Cerebellum (tissue), 4 donors: ENCODE measurements at places on chromosomes 13 and 19. TPM values are rescaled to one million over a fixed set of nuclear protein-coding genes. Genes with fewer than 3 reads are reported as not detected.

- DNase-seq, result no peak
Observed at GRCh38 chr19:245457-245856, 45.7 kb downstream of the PLPP2 start.

The ZNF382 gene
- 87.1 TPM for total RNA-seq

The GARIN5A gene
- total RNA-seq, result 2.4 TPM

DNA sequence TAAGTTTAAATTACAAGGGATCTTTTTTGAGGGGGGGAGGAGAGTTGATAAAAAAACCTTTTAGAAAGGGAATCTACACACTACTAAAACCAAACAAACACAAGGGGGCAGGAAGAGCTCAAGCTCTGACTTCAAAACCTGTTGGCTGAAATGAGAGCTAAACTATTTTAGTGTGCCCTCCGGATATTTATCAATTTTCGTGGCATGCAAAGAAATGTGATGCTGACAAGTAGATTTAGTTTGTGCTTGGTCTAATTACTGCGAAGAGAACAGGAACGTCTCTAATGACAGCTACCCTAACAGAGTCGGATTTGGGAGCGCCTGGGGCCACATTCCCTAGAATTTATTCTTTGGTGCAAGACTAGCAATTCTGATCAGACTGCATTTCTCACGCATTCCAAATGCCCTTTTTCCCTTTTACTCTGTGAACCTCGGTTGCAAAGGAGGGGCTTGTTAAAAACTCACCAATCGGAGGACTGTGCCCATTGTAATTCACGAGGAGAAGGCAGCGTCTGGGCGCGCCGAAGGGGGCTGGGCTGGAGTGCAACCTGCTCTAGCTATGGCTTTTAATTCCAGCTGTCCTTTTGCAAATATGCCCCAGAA lies 802 bp upstream of the FREM2 start:
- peak; percentile 20 for DNase-seq

DNA sequence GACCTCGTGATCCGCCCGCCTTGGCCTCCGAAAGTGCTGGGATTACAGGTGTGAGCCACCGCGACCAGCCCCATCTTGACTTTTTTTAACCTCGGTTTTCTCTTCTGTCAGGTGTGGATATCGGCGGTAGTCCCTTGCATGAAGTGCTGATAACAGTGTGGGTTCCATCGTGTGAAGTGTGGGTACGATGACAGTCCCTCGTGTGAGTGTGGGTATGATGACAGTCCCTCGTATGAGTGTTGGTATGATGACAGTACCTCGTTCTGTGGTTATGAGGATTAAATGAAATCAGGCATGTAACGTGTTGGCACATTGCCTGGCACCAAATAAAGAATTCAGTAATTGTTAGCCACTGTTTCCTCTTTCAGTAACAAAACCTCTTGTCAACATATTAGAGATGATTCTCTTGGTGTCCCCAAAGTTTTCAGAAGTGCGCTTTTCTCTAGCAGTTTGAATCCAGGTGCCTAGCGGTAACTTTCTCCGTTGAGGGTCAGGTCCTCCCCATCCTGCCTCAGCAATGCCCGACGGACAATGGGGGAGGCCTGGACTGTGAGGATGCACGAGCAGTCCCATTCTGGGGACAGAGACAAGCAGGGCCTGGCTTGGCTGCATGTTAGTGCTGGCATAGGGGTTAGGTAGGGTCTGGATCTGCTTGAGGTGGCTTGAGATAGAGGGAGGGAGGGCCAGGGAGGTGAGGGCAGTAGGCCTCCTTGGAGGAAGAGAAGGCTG lies 15.3 kb downstream of the GATAD2A start:
- DNase-seq, result no peak

DNA sequence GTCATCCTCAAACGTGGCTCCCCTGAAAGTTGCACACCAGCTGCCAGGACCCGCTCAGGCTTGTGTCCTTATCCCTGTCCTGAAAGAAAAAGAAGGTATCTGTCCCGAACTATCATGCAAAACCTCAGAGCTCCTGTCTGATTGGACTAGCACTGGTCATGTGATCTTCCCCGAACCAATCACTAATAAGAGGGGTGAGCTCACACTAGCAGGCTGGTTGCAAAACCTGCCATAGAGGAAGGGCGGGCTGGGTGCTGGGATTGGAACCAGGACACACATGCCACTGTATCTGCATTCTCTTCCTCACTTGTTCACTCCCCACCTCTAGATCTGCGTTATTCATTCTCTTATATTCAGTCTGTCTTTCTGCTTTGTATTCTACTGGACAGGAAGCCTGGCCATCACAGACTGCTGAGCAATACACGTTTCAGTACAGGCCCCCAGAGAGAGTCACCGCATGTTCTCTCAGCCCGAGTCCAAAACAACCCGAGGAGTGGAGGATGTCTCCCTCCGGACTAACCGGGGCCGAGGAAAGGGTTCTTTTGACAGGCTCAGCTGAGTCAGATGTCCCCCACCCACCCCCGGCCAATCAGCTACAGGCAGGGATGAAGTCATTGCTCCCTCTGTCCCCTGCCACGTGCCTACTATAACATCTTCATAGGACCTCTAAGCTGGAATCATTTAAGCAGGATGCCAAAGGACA lies 97.7 kb downstream of the SIPA1L3 start:
- peak; percentile 96 for DNase-seq

DNA sequence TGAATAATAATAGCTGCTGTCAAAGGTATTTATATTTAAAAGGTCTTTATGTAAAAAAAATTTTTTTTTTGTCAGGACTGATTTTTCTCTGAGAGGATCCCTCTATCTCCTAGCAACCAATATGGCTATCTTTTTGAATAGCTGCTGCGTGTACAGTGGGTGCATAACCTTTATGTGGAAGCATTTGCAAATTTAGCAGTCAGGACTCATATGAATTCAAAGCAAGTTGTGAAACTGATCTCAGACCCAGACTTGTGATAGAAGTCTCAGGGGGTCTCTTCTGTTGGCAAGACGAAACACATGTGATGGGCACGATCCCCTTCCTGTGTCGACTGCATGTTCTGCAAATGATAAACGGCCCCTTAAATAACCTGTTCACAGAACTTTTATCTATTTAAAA lies 114.1 kb upstream of the ARGLU1 start:
- no peak for DNase-seq

DNA sequence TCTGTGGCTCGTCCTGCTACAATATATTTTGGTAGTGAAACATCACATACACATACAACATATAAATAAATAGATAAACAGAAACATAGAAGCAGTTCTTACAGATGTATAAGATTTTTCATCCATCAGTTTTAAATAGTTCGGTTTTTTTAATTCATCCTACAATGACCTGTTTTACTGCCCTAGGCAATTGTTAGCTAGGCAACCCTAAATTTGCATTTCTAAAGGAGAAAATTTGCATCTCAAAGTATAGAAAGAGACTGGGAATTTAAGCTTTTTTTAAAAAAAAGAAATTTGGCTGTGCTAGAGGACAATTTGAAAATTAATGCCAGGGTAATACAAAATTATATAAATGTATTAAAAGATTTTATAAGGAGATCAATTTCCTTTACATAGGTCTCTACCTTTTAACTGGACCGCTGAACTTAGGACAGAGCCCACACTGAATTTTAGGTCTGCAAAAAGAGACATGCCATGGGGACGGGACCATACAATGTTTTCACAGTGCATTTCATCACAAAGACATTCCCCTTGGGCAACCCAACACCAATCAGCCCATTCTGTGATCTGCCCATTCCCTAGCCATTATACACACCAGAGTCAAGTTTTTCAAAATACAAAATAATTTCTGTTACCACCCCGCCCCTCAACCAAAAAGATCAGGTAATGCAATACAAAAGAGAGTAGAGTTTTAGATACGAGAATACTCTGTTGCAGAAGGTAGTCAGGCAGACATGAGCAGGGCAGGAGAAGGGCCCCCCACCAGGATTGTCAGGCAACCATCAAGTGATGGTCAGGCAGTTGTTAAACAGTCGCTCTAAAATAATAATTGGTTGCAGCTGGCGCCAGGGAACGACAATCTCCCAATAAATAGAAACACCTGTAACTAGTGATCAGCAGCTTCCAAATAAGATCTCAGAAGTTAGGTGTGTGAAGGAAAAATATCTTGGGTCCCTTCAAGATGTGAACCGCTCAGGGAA lies 299.7 kb upstream of the SGCG start:
- no peak for DNase-seq

The ZNF146 gene
- 83.1 TPM for total RNA-seq

The HCST gene
- total RNA-seq, result not detected

The ZNF83 gene
- 77.8 TPM for total RNA-seq

DNA sequence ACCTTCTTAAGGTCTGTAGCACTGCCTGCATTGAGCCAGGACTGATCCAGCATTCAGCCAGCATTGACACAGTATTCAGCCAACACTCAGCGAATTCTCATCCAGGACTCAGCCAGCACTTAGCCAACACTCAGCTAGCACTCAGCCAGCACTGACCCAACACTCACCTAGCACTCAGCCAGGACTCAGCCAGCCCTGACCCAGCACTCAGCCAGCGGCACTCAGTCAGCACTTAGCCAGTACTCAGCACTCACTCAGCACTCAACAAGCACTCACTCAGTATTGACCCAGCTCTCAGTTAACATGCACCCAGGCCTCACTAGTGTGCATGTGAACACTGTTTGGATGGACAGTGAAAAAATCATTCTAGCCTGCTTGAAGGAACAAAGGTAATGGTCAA lies 55.0 kb downstream of the TSHZ3 start:
- DNase-seq, result no peak

The CCDC122 gene
- total RNA-seq, result 4.2 TPM

DNA sequence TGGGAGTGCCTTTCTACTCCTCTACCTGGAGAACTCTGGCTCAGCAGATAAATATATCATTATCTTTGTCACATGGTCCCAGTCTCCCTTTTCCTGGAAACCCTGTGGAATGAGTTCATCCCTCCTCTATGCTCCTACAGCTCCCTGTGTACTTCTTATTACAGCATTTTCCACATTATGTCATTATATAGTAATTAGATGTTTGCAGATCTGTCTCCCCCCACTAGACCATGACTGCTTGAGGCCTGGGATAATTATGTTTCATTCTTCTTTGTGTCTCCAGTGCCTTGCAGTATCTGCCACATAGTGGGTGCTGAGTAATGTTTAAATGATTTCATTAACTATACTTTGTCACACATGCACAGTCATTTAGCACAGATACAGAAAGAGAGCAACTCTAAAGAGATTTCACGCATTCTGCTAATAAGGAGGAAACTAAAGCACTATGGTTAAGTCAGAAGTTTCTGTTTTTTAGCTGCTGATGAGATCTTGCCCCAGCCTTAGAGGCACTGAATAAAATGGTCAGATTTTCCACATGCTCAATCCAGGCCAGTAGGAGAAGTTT lies 66.1 kb upstream of the DIAPH3 start:
- no peak for DNase-seq

The LHFPL6 gene
- 28.3 TPM for total RNA-seq

The IGFL3 gene
- not detected for total RNA-seq

DNA sequence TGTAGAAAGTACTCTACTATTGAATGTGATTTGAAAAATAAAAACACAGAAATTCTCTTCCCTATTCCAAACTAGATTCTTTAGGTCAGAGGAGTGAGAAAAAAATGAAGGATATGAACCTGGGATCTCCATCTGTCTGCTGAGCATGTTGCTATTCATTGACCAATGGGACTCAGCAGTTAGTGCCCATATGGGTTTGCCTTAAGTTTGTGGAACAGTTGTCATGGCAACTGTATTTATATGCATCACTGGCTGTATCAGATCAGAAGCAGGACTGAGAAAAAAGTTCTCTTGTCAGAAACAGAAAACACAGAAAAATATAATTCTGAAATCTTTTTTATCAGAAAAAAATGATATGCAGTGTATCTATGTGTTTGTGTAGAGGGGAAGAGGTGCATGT lies 73.3 kb upstream of the ATXN8OS start:
- no peak for DNase-seq

DNA sequence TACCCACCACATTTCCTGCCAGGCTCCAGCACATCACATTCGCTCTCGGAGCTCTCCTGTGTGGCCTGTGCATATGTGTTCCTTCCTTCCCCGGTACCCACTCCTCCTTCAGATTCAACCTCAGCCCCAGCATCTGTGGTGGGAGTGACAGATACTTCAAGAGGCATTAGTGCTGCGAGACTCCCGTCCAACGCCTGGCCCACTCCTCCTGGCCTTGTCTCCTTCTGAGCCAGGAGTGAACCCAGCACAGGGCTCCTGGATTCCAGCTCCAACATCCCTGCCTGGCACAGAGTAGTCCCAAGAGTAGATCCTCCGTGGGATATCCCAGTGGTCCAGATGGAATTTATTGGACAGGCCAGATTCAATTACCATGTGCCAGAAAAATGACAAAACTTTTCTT lies 55.9 kb downstream of the SACS start:
- no peak for DNase-seq

DNA sequence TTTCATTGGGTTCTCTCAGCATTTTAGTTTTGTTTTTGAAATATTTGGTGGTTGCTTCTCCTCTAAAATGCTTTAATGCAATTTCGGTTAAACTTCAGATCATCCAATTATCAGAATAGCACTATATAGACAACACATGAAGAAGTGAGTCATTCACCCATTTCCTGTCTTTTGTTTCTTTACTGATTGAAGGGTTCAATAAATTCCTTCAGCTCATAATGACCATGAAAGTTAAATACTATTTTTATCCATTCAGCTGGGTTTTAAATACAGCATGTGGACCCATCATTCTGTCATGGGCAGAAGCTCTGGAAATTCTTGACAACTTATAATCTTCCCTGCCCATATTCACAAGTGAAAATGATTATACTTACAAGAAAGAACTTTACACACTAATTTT lies 187.2 kb downstream of the ITGBL1 start:
- DNase-seq, result no peak

GRCh38 chr13:100566543-100566942 lies 22.0 kb downstream of the GGACT start:
- DNase-seq, result no peak

GRCh38 chr19:18223860-18224524 lies 2.2 kb downstream of the PDE4C start:
- DNase-seq, result peak; percentile 21

- no peak for DNase-seq
Observed at GRCh38 chr13:89115307-89115706, 1444.1 kb downstream of the SLITRK5 start.

GRCh38 chr19:57165846-57166245 lies 1.4 kb downstream of the DUXA start:
- no peak for DNase-seq

- DNase-seq, result no peak
Observed at GRCh38 chr13:75818179-75818967, 182.2 kb downstream of the LMO7 start.

- no peak for DNase-seq
Observed at GRCh38 chr13:29140277-29140676, 320.1 kb downstream of the MTUS2 start.
